ENCODE measurements at places on chromosomes 5 and 9. TPM values are rescaled to one million over a fixed set of nuclear protein-coding genes. Genes with fewer than 3 reads are reported as not detected.

SMIM27 gene
- total RNA-seq, result 20.0 TPM

GABRA1 gene
- not detected for total RNA-seq

- H3K4me1 ChIP-seq, result no peaks in the 10 kb centered on the region
- H3K36me3 ChIP-seq, result no peaks in the 10 kb centered on the region
- no peak overlapping the region for H3K4me3 ChIP-seq
- no peak for DNase-seq
- no peak overlapping the region for H3K27ac ChIP-seq
These were observed 167.5 kb downstream of the PRR16 start for GRCh38 chr5:120631611-120632010.

- no peak overlapping the region for H3K27ac ChIP-seq
- H3K4me1 ChIP-seq, result peaks cover 3% of the 10 kb centered on the region
- no peak for DNase-seq
- H3K36me3 ChIP-seq, result no peaks in the 10 kb centered on the region
- H3K4me3 ChIP-seq, result no peak overlapping the region
These were observed 102.5 kb upstream of the IFNK start for GRCh38 chr9:27421577-27421976.

GRCh38 chr5:106894964-106895363, 775.8 kb downstream of the EFNA5 start:
- no peaks in the 10 kb centered on the region for H3K4me1 ChIP-seq
- H3K4me3 ChIP-seq, result no peak overlapping the region
- H3K27ac ChIP-seq, result no peak overlapping the region
- no peak for DNase-seq
- H3K27me3 ChIP-seq, result no peaks in the 10 kb centered on the region
- H3K36me3 ChIP-seq, result no peaks in the 10 kb centered on the region

TMEM215 gene
- total RNA-seq, result not detected

- H3K4me3 ChIP-seq, result no peak overlapping the region
- no peaks in the 10 kb centered on the region for H3K36me3 ChIP-seq
- no peak for DNase-seq
- no peaks in the 10 kb centered on the region for H3K4me1 ChIP-seq
These were observed 20.8 kb downstream of the GPRIN1 start for GRCh38 chr5:176589039-176589769.

FAM120A gene
- total RNA-seq, result 135 TPM

- H3K4me1 ChIP-seq, result no peaks in the 10 kb centered on the region
- no peaks in the 10 kb centered on the region for H3K27me3 ChIP-seq
- no peak overlapping the region for H3K27ac ChIP-seq
- no peak overlapping the region for H3K4me3 ChIP-seq
These were observed 35.6 kb downstream of the ADAMTSL2 start for GRCh38 chr9:133569891-133570690.

DNA sequence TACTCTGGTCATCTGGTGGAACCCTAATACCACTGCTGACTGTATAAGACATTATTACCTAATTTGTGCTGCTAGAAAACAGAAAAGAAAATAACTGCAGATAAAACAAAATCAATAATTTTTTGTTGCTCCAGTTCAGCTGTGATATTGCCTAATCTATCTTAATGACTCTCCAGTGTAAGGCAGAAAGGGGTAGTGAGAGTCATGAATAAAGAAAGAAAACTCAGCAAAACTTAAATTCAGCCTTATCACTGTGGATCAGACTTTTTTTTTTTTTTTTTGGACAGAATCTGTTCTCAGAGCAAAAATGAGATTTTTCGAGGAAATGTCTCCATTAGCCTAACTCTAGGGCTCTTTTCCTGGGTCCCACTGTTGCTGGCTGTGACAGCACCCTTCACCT, 1.1 kb upstream of the DOCK2 start:
- H3K4me3 ChIP-seq, result peak overlapping the region; percentile 87
- peak overlapping the region; percentile 96 for H3K27ac ChIP-seq
- H3K27me3 ChIP-seq, result peaks cover 9% of the 10 kb centered on the region
- H3K36me3 ChIP-seq, result peaks cover 34% of the 10 kb centered on the region

ACOT12 gene
- total RNA-seq, result not detected

DNA sequence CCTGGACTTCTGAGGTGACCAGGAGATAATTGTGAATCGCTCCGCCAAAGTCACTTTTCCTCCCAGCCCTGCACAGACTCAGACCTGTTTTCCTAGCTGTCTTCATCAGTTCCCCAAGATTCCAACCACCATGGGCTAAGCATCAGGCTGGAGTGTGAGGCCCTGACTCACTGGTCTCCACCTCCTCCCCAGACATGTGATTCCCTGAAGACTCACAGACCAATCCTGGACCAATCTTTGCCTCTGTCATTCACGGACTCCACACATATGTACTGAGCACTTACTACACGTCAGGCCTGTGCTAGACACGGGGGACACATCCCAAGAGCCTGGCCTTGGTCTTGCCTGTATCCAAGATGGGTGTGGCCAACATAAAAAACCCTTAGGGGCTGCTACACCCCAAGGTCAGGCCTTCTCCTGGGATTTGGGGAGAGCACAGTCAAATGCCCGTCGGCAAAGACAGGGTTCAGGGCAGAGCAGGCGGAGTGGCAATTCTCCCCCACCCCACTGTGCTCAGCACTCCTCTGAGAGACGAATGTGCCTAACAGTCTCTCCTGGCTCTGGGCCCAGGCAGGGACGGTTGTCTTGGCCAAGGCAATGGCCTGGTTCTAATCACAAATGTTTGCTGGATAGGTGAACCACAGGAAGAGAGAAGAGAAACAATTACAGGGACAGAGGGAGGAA, 11.9 kb downstream of the EEIG1 start:
- H3K36me3 ChIP-seq, result peaks cover 78% of the 10 kb centered on the region
- H3K4me3 ChIP-seq, result peak overlapping the region; percentile 98
- no peak for DNase-seq
- H3K4me1 ChIP-seq, result peaks cover 94% of the 10 kb centered on the region
- H3K27me3 ChIP-seq, result no peaks in the 10 kb centered on the region
- H3K27ac ChIP-seq, result peak overlapping the region; percentile 94

GRCh38 chr9:114720086-114720676, 38.2 kb upstream of the TEX48 start:
- DNase-seq, result no peak
- peaks cover 86% of the 10 kb centered on the region for H3K4me1 ChIP-seq
- peaks cover 60% of the 10 kb centered on the region for H3K36me3 ChIP-seq
- peak overlapping the region; percentile 97 for H3K27ac ChIP-seq
- no peak overlapping the region for H3K4me3 ChIP-seq
- H3K27me3 ChIP-seq, result no peaks in the 10 kb centered on the region

DNA sequence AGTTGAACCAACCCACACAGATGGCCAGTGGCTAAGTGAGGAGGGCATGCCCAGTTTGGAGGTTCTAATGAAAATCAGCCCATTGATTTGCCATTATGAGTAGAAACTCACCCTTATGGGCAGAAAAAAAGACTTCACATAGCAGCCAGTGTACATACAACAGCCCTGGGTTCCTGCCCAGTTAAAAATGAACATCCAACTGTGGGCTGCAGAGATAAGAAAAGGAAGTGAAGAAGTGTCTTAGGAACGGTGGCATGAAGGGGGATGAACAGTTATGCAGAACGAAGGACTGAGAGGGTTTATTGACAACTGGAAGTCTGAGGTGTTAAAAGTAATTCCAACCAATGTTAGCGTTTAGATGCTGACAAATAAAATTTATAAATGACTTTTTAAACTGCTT, 118.4 kb downstream of the MARCHF3 start:
- H3K27me3 ChIP-seq, result no peaks in the 10 kb centered on the region
- H3K36me3 ChIP-seq, result peaks cover 22% of the 10 kb centered on the region
- no peaks in the 10 kb centered on the region for H3K4me1 ChIP-seq

DNA sequence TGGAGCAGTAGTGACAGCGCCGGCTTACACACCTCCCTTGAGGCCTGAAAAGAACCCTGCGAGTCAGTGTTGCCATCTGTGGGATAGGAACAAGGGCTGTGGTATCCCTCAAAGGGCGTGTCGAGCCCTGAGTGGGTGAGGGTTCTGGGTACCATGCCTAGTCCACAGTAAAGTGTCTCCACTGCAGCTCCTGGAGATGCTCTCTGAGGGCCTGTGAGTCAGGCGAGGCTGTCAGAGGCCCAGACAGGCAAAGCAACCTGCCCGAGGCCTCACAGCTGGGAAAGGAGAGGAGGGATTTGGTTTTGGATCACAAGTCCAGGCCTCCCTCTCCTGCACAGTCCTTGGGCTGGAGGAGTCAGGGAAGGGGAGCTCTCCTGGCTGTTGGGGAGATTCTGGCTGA, 6.1 kb downstream of the PRRX2 start:
- H3K27ac ChIP-seq, result no peak overlapping the region
- no peaks in the 10 kb centered on the region for H3K36me3 ChIP-seq
- DNase-seq, result no peak
- H3K4me1 ChIP-seq, result peaks cover 3% of the 10 kb centered on the region

SPEF2 gene
- 9.1 TPM for total RNA-seq

KIF27 gene
- total RNA-seq, result 3.8 TPM

C9orf57 gene
- not detected for total RNA-seq

DNA sequence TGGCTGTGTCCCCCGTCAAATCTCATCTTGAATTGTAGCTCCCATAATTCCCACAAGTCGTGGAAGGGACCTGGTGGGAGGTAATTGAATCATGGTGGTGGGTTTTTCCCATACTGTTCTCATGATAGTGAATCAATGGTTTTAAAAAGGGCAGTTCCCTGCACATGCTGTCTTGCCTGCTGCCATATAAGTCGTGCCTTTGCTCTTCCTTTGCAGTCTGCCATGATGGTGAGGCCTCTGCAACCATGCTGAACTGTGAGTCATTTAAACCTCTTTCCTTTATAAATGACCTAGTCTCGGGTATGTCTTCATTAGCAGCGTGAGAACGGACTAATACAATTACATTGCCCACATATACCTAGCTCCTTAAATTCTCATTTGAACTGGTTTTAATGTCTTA, 353.0 kb upstream of the KLF4 start:
- H3K27ac ChIP-seq, result no peak overlapping the region
- no peak for DNase-seq
- no peaks in the 10 kb centered on the region for H3K4me1 ChIP-seq
- H3K4me3 ChIP-seq, result no peak overlapping the region
- H3K36me3 ChIP-seq, result no peaks in the 10 kb centered on the region

DNA sequence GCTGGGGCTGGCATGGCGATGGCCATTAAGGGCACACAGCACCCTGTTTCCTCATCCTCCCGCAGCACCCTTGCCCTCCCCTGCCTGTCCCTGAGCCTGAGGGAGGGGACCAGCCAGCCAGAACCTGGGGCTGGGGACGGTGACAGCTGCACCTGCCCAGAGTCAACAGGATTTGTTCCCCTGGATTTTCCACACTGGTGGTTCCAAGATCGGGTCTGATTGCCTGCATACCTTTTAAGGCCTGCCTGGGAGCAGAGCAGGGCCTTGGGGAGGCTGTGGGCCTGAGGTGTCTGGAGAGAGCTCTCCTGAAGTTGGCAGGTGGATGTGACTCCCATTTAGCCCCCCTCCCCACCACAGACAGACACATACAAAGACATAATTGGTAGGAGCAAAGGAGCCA, 61.0 kb upstream of the C5orf58 start:
- no peaks in the 10 kb centered on the region for H3K36me3 ChIP-seq
- DNase-seq, result no peak
- H3K4me1 ChIP-seq, result no peaks in the 10 kb centered on the region
- no peak overlapping the region for H3K27ac ChIP-seq
- H3K4me3 ChIP-seq, result no peak overlapping the region

SPATA31A3 gene
- total RNA-seq, result not detected

- DNase-seq, result no peak
- H3K36me3 ChIP-seq, result no peaks in the 10 kb centered on the region
- no peak overlapping the region for H3K27ac ChIP-seq
- peaks cover 22% of the 10 kb centered on the region for H3K27me3 ChIP-seq
- H3K4me1 ChIP-seq, result no peaks in the 10 kb centered on the region
These were observed 72.3 kb upstream of the ANXA1 start for GRCh38 chr9:73079326-73079725.

DNA sequence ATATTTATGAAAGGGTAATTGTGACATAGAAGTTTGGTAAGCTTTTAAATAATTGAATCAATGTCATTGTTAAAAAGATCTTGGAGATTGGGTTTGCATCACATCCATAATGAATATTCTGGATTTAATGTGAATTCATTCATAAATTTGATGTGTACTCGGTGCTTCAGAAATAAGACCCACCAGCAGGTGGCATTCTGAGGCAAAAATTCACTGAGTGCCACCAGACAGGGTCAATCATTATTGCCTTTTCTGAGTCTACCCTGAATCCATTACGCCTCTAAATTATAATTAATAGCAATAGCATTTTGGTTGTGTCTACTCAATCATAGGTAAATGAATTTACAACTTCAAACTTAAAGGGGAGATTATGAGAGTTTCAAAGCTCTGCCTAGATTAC, 1.0 kb downstream of the TRPC7 start:
- no peak overlapping the region for H3K4me3 ChIP-seq
- H3K4me1 ChIP-seq, result no peaks in the 10 kb centered on the region
- no peaks in the 10 kb centered on the region for H3K27me3 ChIP-seq
